Stimulated activated CD4-positive, alpha-beta T cell treated with anti-CD3 and anti-CD28 coated beads, TNF-alpha, amount 100 ng/mL, for 24 hours (primary cell): ENCODE measurements at places on chromosomes 3 and 15.
A peak's percentile ranks its signal among the peaks of the same experiment; 100 is the strongest.

DNA sequence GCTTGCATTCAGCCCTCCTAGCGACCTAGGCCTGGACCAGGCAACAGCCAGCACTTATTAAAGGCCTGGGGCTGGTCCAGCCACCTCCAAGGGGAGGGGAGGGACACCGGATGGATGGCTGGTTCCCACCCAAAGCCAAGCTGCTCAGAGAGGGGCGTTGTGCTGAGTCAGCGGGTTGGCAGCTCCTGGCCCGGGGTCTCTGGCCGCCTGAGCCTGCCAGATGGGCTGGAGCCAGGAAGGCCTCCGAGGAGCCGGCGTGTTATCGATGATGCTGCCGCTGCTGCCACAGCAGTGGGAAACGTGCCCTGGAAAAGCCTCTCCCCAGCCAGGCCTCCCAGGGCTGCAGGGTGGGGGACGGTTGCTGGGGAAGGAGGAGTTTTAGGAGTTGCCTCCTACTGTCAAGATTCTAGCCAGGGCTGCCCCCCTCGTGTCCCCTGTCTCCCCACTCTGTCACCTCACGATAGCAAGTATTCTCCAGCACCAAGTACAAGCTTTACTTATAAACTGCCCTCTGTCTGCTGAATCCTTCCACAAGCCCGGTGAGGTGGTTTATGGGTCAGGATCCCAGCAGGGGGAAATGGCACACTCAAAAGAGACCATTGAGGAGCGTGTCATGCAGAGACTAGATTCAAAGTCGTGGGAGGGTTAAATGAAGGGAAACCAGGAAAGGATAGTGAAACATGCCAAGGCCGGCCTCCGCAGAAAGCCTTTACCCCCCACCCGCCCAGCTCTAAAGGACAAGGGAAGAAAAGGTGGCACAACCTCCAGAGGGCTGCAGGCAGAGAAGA lies 43.2 kb upstream of the TSEN2 start:
- no peak for DNase-seq

- DNase-seq = no peak
Observed at GRCh38 chr3:50372349-50372748, 13.0 kb upstream of the TMEM115 start.

DNA sequence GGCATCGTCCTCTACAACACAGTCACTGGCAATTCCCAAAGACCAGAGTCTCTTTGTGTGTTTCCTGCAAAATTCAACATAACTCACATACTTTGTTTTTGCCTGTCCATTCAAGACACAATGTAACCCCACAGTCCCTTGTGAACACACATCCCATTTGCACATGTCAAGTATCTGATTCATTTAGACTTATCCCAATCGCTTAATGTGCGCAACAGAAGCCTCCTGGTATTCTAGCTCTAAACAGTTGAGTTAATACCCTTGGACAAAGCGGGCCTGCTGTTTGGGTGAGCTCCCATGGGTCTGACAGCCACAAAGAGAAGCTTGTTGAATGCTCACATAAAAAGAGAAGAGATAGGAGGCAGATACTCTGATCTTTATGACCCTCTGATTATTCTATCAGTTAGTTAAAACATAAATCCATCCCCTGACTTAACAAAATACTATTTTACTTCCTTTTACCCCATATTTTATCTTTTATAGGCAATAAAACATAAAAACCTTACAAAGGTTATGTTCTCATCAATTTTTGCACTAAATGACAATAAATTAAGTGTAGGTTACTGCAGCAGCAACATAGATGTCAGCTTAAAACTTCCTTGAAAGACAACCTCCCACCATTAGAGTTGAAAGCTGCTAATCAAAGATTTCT lies 79.4 kb downstream of the ANXA2 start:
- DNase-seq = no peak

- DNase-seq = no peak
Observed at GRCh38 chr3:197105786-197106185, 76.2 kb upstream of the MELTF start.

DNA sequence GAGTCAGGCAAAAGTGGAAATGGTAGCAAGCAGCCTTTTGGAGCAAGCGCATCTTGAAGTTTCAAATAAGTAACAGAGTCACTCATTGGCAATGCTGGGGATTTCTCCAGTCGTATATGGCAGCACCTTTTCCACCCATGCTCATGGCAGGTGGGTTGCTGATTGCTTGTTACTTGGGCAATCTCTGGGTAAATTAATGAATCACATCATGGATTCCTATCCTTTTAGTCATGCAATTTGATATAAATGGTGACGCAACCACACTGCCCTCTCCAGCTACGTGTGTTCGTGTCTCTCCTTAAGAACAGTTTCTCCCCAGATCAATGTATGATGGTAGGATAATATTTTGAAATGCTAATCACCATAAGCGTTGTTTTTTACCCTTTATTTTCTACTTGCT lies 339.9 kb upstream of the KCNH8 start:
- DNase-seq = no peak

DNA sequence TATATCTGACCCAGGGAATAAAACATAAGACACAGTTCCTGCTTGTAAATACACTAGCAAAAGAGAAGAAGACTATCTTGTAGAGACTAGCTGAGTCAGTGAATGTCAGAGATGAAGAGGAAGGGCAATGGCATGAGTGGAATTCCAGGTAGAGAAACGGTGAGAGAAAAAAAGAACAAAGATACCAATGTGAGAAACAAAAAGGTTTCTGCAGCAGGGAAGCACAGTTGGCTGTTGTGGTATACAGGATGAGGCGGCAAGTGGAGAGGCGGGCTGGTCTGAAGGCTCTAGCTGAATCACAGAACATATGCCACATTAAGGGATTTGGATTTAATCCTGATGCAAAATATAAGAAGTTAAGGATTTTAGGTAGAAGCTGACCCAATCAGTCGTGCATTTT lies 17.1 kb upstream of the TASOR start:
- DNase-seq = no peak

DNA sequence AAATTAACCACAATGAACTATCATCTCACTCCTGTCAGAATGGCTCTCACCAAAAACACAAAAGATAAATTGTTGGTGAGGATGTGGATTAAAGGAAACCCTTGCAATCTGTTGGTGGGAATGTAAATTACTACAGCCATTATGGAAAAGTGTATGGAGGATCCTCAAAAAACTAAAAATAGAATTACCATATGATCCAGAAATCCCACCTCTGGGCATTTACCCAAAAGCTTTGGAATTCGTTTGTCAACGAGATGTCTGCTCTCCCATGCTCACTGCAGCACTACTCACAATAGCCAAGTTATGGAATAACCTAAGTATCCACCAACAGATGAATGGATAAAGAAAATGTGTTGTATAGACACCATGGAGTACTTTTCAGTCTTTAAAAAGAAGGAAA lies 21.6 kb downstream of the FSIP1 start:
- DNase-seq = no peak

DNA sequence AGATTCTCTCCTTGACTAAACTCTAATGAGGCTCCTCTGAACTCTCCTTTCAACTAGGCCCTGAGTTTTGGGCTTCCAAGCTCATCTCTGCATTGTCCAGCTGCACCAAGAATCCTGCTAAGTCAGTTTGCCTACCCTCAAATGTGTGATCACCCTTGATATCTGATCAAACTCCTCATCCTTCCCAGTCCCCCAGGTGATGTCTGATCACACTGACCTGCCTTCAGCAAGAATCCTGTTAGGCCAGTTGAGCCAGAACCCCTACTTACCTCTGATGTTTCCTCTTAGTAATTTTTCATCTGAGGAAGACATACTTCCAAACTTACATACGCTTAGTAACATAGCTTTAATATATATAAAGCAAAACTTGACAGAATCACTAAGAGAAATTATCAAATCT lies 28.8 kb downstream of the SUMF1 start:
- DNase-seq = no peak

- no peak for DNase-seq
Observed at GRCh38 chr3:77190374-77190773, 150.5 kb downstream of the ROBO2 start.

DNA sequence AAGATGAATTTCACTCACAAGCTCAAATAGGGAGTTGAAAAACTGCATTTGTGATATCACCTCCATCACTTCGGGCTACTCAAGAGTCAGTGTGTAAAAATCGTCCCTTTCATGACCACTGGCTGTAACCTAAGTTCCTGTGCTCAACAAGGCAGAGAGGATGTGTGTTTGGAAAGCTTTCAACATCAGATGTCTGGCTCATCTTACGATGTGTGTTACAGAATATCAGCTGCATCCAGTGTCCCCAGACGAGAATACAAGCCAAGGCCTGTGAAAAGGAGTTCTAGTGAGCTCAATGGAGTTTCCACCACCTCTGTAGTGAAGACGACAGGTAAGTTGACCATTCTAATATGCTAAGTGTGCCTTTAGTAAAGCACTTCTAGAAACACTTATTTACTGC lies 65.5 kb upstream of the ADAMTSL3 start:
- DNase-seq = no peak

DNA sequence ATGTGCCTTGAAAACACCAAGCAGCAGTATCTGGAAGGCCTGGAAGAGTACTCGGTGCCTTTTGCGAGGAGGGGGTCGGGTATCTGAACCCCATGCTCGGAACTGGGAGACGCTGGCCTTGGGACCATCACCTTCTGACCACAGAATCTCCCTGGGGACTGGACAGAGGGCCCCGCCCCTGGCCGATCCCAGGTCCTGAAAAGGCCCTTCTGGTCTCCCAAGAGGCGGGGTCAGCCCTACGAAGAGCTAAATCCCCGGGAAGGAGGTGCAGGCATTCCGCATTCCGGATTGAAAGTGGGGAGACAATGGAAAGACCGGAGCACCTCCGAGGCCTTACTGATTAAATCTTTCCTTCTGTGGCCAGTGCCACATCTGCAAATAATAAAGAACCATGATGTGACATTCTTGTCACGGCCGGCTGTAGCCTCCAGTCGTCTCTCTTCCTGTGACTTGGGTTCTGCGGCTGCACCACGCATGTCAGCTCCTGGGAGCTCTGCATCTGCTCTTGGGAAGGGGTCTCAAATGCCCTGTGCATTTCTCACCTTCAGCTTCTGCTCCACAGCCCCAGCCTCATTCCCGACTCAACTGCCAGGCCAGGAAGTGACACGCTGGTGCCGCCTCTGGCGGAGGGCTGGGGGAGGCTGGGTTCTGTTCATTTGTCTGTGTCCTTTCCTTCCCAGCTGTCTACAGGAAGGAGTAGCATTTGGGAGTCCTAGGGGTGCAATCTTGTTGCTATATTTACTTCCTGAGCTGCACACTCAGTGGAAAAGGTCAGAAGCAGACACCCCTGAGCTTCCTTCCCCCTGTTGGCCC lies 173.5 kb downstream of the KLF13 start:
- DNase-seq = no peak

GRCh38 chr3:171543759-171544300 lies 83.6 kb upstream of the TNIK start:
- DNase-seq = no peak

- DNase-seq = no peak
Observed at GRCh38 chr3:179063945-179064560, 7.6 kb downstream of the ZMAT3 start.

DNA sequence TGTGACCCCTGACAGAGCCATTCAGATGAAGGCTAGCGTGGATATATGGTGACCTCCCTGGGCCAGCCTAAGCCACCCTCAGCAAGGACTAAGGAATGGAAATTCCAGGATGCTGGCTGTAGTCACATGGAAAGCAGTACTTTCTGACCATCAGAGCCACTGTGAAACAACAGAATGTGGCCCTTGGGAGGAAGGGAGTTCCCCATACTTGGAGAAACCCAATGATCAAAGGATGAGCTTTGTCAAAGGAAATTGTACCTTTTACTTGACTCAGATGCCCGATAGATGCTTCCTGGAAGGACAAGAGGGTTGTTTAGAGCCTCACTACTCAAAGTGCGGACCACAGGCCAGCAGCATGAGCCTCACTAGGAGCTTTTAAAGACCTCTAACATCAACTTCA lies 484.5 kb upstream of the PROK2 start:
- DNase-seq = no peak

DNA sequence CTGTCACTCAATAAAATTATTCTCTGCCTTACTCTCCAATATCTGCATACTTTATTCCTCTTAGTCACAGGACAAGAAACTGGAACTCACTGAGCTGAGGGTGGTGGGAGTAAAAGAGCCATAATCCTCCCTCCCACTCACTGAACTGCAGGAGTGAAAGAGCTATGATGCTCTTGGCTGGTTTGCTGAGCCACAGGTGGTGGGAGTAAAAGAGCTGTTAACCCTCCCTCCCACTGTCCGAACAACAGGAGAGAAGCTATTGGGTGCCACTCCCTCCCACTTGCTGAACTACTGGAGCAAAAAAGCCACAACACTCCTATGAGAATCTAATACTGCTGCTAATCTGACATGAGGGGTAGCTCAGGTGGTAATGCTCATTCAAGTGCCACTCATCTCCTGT lies 391.0 kb downstream of the NSUN3 start:
- DNase-seq = no peak

DNA sequence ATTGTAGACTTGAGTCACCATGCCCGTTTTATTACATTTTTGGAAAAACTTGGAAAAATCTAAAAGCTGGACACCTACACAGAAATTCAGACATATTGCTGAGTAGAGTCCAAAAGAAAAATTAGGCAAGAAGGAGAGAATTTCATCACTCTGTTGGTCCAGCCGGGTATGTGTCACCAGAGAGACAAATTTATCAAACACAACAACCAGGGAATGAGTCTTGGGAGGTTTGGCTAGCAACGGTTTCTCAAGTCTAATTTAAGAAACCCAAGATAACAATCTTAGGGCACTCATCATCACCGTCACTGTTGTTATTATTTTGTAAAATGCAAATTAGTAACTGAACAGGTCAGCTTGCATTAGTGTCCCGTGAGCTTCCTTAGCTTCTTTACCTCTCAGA lies 197.5 kb upstream of the C2CD4B start:
- no peak for DNase-seq

DNA sequence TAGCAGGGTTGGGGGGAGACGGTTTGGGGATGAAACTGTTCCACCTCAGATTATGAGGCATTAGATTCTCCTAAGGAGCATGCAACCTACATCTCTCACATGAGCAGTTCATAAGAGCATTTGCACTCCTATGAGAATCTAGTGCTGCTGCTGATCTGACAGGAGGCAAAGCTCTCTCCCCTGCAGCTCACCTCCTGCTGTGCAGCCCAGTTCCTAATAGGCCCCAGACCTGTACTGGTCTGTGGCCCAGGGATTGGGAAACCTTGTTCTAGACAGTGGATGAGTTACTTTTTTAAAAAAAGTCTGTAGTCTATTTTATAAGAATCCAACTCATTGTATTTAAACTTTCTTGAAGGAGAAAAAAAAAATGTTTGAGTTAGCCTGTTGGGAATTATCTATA lies 100.0 kb downstream of the HHLA2 start:
- DNase-seq = no peak

DNA sequence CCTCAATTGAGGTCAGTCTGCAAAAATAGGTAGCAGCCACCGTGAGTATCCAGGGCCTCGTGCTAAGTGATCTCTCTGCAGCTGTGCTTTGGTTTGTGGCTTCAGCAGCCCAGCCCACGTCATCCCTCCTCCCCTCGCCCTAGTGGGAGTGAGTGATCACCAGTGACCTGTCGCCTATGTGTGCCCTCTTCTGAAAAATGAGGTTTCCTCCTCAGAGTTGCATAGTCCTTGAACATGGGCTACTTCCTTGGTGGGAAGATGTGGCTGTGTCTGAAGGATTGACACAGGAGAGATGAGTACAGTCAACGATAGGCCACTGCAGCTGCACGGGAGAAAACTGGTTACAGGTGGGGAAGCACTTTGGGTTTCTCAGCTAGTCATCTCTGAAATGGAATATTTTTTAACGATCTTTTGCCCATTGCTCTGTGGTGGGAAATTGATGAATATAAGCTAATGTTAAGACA lies 144.8 kb upstream of the BHLHE40 start:
- no peak for DNase-seq

GRCh38 chr3:46097691-46098241 lies 70.5 kb upstream of the XCR1 start:
- DNase-seq = no peak

- peak; percentile 5 for DNase-seq
Observed at GRCh38 chr3:129934234-129935123, 40.0 kb upstream of the TRH start.
